Fibroblast of mammary gland (primary cell): ENCODE measurements at places on chromosomes 5 and 9.

DNA sequence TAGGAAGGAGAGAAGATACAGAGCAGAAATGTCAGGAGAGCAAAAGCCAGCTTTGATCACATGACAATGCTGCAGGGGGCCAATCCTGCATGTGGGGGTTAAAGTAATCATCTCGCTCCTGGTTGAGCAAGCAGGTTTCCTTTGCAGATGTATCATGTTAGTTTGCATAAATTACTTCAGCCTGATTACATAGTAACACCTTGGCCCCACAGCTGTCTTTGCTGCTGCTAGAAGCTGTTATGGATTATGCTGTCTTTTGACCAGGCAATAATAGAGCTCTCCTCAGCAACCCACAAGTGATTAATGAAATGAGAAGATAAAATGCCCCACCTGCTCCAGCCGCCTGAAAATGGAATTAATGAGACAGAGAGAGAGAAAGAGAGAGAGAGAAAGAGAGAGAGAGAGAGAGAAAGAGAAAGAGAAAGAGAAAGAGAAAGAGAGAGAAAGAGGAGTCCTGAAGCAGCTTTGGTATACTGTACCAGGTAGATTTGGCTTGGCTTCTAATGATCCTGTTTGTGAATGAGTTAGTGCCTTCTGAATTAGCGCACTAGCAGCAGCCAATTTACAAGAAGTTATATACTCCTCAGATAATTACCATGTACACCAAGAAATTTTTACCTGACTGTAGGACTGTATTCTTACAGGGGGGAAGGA, 174.3 kb upstream of the RORB start:
- DNase-seq: no peak

DNA sequence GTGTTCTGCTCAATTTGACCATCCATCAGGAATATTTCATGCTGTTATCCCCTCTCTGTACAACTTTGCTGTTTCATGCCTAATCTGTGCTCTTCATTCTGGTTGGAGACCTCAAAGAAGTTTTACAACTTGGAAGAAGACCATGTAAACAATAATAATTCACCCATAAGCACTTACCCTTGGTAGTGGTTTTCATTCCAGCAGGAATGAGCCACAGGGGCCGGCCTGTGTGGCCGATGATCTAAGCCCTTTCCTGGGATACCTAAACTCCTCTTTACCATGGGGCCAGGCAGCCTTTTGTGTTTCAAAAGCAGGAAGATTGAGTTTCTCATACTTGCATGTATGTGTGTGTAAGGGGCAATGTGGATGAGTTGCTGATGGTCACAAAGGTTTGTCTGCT, 165.0 kb downstream of the FGF1 start:
- peak; percentile 45 for DNase-seq

GRCh38 chr5:36066540-36067210, at the start of gene UGT3A2:
Gene UGT3A2 (minus strand): TSS chr5:36066882. CDS start chr5:36066789, 93 bp downstream.
- DNase-seq: no peak

- DNase-seq: peak; percentile 99
Measured at GRCh38 chr5:65062469-65063083, 293.8 kb downstream of the CWC27 start.

- peak; percentile 33 for DNase-seq
Measured at GRCh38 chr5:143428738-143429420, 25.4 kb upstream of the NR3C1 start.

- DNase-seq: peak; percentile 91
Measured at GRCh38 chr9:72022841-72023240, 37.6 kb downstream of the C9orf57 start.

DNA sequence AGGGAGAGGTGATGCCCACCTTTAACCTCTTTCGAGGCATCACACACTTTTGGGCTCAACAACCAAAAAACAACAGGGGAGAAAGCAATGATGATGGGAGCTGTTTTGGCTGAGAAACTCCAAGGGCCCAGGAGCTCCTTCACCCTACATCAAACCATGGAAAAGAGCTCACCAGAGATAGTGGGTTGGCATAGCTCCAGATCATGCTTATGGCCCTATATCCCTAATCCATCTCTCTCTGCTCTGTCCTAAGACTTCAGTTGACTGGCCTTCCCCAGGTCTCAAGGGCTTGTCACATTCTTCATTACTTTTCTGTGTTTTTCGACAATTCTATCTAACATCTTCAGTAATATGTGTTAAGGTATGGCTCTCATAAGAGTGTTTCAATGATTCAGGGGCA, 5.7 kb upstream of the CTSL start:
- DNase-seq: no peak

DNA sequence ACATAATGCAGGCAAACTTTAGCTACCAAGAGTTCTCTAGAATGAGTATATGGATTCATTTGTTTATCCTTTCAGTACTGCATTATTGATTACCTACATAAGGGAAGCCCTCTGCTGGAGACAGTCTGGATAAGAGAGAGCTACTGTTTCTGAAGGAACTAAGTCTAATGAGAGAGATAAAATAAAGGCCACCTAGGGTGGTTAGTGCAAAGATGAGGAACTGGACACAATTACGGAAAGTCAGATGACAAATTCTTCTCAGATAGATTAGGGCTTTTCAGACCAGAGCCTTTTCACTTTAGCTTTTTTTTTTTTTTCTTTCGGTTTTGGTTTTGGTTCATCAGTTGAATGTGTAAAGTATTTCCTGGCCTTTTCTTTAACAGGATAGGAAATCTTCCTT, 31.3 kb downstream of the ISOC1 start:
- DNase-seq: no peak

GRCh38 chr9:112555844-112556482, 69.3 kb downstream of the KIAA1958 start:
- no peak for DNase-seq

GRCh38 chr9:38281917-38282316, 110.6 kb upstream of the ALDH1B1 start:
- DNase-seq: no peak

DNA sequence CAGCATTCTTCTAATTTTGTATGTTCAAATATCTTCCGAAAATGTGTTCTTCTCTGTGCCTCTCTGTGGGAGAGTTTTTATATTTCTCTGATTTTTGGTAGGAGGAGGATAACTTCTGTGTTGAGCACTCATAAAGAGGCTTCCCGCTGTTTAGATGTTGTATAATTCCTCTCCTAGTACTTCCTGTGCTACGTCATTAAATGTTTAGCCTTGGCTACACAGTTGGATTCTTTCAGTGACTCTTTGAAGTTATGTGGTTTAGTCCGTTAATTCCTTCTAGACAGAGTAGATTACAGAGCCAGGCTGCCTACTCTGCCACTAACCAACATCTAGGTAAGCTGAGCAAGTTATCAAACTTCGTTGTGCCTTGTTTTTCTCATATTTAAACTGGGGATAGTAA, 302.6 kb downstream of the OSTF1 start:
- no peak for DNase-seq

DNA sequence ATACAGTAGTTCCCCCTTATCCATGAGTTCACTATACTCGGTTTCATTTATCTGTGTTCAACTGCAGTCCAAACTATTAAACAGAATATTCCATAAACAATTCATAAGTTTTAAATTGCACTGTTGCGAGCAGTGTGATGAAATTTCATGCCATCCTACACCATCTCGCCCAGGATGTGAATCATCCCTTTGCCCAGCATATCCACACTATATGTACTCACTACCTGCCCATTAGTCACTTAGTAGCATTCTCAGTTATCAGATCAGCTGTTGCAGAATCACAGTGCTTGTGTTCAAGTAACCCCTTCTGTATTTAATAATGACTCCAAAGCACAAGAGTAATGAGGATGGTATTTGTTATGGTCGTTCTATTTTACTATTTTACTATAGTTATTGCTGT, 51.5 kb downstream of the SHOC1 start:
- peak; percentile 79 for DNase-seq

- peak; percentile 78 for DNase-seq
Measured at GRCh38 chr5:36739751-36740221, 133.4 kb downstream of the SLC1A3 start.

- peak; percentile 85 for DNase-seq
Measured at GRCh38 chr5:14417276-14417730, 164.3 kb upstream of the OTULINL start.

DNA sequence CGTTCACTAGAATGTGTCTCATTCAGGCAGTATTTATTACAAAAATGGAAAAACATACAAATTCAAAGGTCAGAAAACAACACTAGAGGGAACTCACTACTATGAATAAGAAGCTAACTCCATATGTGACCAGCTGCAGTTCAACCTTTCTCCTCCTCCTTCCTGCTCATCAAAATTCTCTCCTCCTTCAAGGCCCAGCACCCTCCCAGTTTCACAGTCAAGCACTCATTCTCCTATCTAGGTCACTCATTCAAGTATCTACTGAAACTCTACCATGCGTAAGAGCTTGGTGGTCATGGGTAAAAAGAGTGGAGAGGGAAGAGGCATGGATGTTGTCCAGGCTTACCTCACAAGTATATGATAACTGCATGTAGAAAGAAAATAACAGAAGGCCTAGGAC, 27.7 kb downstream of the ECPAS start:
- DNase-seq: peak; percentile 30

- DNase-seq: no peak
Measured at GRCh38 chr9:85630676-85631075, 111.1 kb downstream of the AGTPBP1 start.

DNA sequence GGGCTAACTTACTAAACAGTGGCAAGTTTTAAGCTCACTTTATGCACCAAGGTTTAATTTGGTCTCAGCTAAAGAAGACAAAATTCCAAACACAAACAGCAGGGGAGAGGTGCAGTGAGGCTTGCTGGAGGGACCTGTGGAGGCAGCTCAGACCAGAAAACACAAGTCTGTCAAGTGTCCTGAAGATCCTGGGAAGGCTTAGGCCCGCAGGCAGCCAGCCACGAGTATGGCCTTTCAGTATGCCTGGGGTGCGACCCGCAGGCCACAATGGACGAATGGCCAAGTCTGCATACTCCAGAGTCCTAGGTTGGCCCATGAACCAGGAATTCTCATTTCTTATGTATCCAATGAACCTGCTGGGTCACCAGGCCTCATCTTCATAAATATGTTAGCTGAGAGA, 9.3 kb downstream of the CCNI2 start:
- DNase-seq: no peak

DNA sequence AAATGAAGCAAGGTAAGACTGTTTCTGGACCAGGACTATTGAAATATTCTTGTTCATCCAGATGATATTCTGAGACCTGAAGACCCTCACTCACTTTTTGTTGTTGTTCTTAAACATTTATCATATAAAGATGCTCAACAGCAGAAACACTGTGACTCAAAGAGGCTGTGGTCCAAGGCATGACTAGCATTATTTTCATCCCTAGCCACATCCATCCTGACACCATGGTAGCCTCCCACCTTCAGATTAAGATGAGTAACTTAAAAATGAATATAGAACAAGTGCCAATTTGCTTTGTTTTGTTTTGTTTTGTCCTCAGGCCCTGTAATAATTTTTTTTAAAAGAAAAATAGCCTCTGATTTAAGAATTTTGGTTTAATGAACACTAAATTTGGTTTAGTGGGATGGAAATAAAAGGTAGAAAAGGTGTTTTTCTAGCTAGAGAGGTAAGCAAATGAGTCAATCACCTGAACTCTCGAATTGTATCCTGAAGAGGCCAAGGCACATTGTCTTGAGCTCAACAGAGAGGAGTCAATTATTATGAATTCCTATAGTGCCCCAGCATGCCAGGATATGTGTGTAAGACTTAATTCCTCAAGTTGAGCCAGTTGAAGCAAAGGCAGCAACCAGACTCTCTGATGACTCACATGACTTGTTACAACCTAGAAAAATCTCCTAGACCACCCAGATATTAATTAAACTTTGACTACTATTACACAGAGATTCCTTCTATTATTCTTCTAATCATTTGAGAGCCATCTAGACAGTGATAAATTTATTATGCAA, 380.1 kb upstream of the TUSC1 start:
- DNase-seq: peak; percentile 33

DNA sequence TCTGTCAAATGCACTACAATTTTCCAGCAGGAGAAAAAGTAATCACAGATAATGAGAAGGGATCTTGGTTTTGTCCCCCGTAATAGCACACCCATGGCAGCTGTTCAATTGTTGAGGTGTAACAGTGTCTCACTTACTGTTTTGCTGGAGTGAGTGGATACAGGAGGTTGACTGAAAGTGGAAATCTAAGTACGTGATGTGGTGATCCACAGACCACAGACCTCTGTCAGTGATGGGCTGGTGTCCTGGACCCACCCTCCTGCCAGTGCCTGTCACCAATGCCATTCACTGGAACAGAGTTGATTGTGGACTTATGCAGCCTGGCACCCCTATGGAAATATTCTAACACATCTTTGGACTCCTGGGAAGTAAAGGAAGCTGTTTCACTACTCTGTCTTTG, 261.7 kb downstream of the TRPM3 start:
- DNase-seq: no peak

DNA sequence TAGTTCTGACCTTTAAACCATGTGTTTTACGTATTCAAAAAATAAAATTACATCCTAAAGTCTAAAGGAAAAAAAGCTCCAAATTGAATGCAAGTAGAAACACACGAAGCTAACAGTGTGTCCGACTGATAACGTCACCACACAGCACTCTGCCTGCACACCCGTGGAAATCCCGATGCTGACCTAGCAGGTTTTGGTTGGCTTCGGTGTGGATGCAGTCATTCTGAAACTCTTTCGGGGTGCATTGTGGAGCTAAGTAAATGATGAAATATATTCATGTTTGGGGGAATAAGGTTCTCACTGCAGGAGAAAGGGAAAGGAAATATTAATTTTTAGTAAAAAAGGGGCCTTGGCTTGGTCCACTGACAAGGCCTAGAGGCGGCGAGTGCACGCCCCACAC, 2.0 kb downstream of the RASGEF1C start:
- no peak for DNase-seq

DNA sequence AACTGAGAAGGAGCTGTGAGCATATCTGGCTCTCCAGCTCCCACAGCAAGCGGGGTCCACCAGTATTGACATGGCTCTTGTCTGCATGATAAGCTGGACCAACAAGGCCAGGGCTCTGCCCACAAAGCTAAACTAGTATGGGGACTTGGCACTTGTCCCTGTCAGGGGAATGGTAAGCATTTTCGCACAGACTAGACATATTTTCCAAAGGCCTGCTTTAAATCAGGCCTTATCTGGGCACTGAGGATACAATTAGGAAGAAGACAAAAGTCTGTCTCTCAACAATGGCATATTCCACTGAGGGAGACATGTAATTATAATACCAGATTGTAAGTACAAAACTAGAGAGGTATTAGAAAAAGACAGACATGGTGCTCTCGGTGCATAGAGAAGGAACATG, 32.1 kb downstream of the CSF2 start:
- no peak for DNase-seq

GRCh38 chr9:134396258-134396742, 70.0 kb downstream of the RXRA start:
- no peak for DNase-seq

GRCh38 chr9:16092142-16093091, 539.6 kb downstream of the CCDC171 start:
- DNase-seq: peak; percentile 68

GRCh38 chr9:129174724-129175514, 3.1 kb downstream of the IER5L start:
- DNase-seq: peak; percentile 87
